ENCODE measurements at places on chromosomes 4 and X.

DNA sequence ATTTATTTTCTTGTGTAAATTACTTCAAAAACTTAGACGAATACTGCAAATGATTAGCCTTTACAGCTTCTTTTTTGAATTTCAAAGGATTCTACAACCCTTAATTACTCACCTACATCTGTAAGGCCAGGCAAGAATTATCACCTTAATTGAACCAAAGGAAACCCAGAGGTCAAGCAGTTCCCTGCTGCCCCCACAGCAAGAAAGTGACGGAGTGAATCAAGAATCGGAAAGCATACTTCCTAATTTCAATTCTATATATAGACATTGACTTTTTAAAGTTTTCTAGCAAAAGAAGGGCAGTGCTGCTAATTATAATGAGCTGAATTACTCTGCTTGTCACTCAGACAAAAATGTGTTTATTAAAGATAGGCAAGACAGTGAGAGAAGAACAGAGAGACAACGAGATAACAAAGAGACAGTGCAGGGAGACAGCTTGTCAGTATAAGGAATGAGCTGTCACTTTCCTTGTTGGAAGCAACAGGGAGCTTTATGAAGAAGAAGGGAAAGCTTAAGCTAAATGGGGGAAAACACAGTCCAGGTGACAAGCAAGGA lies 47.5 kb upstream of the SPANXN4 start:
- no peak for DNase-seq

- DNase-seq, result no peak
Observed at GRCh38 chr4:35038079-35038805, 1206.1 kb downstream of the ARAP2 start.

GRCh38 chr4:140343303-140343702 lies 30.1 kb upstream of the SCOC start:
- peak; percentile 68 for DNase-seq

DNA sequence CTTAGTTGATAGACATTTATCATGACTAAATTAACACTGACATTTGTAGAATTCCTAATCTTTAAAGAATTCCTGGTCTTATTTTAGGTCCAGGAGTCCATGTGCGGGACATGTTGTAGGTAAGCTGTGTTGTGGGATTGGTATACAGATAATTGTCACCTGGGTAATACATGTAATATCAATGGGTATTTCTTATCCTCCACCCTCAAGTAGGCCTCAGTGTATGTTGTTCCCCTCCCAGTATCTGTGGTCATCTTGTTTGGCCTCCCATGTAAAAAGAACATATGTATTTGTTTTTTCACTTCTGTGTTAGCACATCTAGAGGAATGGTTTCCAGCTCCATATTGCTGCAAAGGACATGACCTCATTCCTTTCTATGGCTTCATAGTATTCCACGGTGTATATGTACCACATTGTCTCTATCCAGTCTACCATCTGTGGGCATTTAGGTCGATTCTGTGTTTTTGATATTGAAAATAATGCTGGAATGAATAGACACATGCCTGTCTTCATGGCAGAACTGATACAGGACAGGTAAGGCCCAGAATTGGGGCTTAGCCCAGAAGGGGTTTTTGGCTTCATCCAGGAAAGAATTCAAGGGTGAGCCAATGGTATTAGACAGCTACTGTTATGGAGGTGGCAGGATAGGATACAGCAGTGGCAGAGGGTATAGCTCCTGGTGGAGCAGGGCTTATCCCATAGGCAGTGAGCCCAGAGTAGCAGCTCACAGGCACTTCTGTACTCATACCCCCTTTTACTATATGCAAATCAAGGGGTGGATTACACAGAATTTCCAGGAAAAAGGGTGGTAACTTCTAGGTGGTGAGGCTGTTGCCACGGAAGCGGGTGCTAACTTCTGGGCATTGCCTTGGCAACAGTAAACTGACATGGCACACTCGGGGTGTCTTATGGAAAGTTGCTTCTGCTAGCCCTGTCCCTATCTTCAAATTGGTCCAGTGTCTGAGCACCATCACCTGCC lies 66.1 kb upstream of the WDR1 start:
- no peak for DNase-seq

DNA sequence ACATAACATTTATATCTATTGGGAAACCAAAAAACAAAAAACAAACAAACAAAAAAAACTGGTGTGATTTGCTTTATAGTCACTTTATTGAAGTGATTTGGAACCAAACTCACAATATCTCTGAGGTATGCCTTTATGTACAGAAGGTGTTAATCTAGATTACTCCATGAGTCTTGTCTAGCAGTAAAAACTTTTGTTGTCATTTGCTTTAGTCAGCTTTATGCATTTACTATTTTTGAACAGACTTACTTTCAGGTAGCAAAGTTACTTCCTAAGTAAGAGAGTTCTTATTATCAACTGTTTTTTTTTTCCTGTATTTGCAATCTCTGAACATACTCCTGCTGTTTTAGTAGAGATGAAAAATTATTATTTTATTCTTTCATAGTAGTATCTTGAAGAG lies 39.5 kb downstream of the RAP1GDS1 start:
- no peak for DNase-seq

DNA sequence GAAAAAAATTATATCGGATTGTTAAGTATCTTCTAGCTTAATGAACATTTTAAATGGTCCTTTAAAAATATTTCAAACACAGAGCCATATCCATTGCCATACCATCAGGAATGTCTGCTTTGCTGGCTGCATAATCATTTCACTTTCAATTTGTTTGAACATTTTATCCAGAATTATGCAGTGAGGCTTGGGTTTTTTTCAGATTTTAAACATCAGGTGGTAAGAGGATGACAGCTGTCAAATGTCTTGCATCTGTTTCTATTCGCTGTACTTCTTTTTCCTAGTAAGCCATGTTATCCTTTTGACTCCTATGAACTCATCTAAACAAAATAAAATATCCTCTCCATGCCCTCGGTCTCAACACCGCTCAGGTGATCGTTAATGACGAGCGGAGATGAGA lies 802 bp downstream of the RFC1 start:
- no peak for DNase-seq

DNA sequence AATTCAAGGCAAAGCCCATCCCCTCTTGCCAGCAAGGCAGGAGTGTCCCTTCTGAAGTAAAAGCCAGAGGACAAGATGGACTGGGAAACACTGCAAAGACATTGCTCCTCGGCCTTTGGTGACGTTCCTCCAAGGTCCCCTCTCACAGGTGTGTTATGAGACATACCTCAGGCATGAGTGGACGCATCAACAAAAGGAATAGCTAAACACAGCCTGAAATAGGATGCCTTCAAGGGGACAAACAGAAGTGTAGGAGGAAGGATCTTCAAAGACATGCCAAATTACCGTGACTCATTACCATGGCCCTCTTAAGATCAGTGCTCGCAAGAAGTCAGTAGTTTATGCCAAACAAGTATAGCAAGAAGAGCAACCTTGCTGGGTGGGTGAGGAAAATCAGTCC lies 6.0 kb upstream of the IDS start:
- no peak for DNase-seq

GRCh38 chrX:103398421-103398864 lies 22.1 kb downstream of the BEX3 start:
- peak; percentile 83 for DNase-seq

DNA sequence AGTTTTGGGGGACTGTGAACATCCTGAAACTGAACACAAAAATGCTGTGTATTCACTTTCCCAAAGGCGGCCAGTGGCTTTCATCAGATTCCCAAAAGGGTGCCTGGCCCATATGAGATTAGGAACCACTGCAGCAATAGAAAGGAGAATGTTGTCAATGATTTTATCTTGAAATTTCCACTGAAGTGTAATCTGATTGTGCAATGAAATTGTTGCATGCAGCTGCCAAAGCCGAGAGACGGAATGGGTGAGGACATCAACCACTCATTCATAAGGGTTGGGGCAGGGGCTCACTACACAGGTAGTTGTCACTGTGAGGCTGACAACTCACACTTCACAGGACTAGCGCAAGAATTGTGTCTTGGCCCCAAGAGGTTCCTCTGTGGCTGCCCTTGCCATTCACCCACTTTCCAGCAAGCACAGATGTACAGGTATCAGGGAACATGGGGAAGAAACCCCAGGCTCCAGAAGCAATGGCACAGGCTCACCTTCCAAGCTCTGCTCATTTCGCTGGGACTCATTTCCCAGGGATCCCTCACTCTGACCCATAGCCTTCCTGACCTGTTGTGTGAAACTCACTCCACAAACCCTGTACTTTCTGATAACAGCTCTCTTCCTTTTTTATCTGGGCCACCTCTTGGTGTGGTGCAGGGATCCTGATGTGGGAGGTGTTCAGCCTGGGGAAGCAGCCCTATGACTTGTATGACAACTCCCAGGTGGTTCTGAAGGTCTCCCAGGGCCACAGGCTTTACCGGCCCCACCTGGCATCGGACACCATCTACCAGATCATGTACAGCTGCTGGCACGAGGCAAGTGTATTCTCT lies 48.8 kb downstream of the BMX start:
- no peak for DNase-seq

DNA sequence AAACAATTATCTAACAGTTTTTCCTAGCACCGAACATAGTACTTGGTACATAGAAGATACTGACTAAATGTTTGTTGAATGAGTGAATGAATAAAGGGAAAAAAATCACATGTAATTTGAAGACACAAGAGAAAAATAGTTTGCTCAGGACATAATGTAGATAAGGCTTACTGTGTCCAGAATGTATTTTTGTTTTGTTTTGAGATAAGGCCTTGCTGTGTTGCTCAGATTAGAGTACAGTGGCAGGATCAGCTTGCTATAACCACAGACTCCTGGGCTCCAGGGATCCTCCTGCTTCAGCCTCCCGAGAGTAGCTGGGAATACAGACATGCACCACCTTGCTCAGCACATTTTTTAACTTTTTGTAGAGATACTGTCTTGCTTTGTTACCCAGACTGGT lies 6.5 kb downstream of the FAM199X start:
- no peak for DNase-seq

DNA sequence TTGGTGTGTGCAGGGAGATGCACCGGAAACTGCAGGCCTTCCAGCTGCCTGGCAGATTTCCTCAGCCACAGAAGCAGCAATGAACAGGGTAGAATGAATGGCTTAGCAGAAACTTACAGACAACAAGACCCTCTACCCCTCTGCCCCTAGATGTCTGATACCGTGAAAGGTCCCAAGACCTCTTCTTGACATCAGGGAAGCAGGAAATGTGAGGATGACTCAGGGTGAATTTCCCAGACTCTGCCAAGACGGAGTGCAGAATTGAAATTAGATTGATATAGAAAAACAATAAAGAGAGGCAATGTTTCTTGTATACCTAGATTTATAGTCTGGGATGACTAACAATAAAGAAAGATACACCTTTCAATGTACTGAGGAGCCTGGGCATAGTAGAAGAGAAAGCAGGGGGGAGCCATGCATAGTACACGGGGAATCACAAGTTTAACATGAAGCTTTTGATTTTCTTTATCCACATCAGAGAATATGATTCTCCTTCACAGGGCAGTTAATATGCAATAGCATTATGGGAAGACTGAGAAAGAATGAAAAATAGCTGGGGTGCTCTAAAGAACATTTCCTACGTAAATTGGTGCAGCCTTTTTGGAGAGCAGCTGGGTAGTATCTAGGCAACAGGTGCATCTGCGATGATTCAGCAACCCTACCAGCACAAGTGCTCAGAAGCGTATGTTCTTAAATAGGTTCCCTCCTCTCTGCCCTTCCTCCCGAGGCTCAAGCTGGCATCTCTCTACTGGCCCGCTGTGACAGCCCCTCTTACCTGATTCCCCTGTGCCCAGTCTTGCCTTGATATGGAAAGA lies 18.3 kb upstream of the CXCR3 start:
- DNase-seq, result peak; percentile 48

- no peak for DNase-seq
Observed at GRCh38 chrX:7202206-7202605, 54.3 kb upstream of the PUDP start.

DNA sequence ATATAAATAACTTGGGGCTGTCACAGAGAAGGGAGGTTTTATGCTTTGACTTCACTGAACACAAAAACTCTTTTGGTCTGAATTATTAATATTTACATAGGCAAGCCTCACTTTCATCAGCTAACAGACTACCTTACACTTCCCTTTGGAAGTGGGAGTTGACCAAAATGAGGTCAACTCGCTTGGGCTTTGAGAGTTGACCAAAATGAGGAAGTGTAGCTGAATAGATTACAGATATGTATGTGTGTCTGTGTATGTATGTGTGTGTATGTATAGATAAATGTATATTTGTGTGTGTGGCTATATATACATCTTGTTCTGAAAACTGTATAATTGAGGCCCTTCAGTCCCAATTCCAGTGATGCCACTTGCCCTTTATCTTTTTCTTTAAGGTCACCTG lies 113.3 kb upstream of the IL13RA1 start:
- no peak for DNase-seq

- DNase-seq, result no peak
Observed at GRCh38 chrX:103756736-103757135, 19.9 kb upstream of the PLP1 start.

- DNase-seq, result no peak
Observed at GRCh38 chr4:108292229-108292628, 123.5 kb upstream of the LEF1 start.
